Fibroblast of skin of left biceps (primary cell): ENCODE measurements at places on chromosomes 11 and 22.

DNA sequence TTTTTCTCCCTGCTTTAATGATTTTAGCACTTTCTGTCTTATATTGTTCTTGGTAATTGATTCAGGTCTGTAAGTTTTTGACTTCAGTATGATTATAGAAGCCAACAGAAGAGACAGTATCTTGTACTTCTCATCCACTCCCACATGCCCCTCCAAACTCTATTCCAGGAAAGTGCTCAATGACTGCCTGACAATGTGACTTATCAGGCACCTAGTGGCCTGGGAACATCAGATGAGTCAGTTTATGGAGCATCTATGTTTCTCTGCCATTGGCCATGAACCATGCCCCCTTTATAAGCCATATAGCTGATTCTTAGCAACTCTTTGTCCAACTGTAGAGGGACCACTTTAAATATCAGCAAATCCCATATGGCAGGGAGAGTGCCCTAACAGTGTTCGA is 179.2 kb upstream of the MTMR2 start:
- DNase-seq: no peak

- DNase-seq: no peak
Measured at GRCh38 chr11:119957951-119958350, 180.0 kb downstream of the TRIM29 start.

GRCh38 chr22:35995348-35995747 is 33.3 kb downstream of the RBFOX2 start:
- DNase-seq: no peak

DNA sequence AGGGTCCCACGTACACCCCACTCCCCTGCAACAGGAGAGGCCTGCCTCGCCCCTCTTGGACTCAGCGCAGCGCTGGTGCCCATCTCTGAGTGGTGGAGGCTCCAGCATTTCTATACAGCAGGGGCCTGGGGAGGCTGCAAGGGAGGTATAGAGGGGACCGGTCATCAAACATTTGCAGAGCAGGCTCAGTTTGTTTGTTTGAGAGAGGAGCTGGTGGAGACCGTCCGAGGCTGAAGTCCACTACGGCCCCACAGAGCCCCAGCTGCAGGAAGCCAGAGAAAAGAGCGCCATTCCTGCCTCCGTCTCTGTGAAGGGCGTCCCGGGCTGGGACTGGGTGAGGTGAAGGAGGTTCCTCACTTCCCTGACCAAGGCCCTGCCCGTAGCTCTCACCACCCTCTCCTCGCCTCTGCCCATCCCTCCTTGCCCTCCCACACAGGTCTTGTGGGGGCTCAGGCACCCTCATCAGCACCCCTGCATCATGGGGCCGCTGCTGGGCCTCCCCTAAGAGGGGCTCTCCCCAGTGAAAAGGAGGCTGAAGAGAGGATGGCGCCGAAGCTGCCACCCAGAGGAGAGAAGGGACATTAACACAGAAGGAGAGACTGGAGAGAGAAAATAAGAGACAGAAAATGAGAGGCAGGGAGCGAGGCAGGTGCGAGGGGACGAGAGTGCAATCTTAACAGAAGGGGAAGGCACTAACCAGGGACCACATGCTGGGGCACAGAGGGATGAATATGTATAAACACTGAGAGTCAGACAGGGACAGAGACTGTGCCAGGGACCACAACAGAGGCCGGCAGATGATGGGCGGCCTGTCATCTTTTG is 24.5 kb downstream of the RPUSD4 start:
- no peak for DNase-seq

DNA sequence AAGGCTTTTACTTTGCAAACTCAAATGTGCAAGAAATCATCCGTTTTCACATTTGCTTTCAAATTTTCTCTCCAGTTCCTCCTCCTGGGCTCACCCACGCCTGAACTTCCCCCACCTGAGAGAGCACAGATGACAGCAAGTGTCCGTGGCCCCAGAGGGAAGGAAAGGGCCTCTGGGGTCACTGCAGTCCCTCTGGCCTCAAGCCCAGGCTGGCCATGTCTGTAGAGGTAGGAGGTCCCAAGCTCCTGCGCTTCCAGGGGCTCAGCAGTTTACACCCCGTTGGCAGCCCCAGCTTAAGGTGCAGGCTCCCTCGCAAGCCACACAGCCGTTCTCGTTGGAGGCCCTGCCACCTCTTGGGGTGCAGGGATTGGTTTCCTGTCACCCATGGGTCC is 40.5 kb upstream of the PRDM11 start:
- no peak for DNase-seq

- no peak for DNase-seq
Measured at GRCh38 chr11:88657076-88657738, 319.7 kb upstream of the CTSC start.

- no peak for DNase-seq
Measured at GRCh38 chr11:8828580-8829361, 82.2 kb upstream of the AKIP1 start.

DNA sequence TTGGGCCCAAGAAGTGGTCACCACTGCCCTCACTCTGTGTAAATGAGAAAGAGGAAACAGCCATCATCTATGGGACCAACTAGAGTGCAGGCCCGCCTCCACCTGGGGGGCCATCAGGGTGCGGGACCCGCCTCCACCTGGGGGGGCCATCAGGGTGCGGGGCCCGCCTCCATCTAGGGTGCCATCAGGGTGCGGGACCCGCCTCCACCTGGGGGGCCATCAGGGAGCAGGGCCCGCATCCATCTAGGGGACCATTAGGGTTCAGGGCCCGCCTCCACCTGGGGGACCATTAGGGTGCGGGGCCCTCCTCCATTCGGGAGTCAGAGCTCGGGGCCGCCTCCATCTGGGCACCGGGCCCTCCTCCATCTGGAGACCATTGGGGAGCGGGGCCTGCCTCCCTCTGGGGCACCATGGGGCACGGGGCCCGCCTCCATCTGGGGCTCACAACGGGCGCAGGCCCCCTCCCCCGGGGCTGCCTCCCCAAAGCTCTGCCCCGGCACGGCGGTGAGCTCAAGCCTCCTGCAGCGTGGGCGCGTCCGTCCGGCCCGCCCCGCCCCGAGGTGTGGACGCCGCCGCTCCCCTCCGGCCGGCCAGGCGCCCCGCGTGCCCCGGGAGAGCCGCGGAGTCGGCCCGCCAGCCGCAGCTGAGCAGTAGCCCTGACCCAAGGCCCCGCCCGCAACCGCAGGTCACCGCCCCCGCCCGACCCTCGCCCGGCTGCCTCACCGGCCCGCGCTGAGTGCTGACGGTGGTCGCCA is 512 bp downstream of the TOLLIP start:
- DNase-seq: no peak

- no peak for DNase-seq
Measured at GRCh38 chr22:26707090-26707489, 49.7 kb downstream of the MIAT start.

DNA sequence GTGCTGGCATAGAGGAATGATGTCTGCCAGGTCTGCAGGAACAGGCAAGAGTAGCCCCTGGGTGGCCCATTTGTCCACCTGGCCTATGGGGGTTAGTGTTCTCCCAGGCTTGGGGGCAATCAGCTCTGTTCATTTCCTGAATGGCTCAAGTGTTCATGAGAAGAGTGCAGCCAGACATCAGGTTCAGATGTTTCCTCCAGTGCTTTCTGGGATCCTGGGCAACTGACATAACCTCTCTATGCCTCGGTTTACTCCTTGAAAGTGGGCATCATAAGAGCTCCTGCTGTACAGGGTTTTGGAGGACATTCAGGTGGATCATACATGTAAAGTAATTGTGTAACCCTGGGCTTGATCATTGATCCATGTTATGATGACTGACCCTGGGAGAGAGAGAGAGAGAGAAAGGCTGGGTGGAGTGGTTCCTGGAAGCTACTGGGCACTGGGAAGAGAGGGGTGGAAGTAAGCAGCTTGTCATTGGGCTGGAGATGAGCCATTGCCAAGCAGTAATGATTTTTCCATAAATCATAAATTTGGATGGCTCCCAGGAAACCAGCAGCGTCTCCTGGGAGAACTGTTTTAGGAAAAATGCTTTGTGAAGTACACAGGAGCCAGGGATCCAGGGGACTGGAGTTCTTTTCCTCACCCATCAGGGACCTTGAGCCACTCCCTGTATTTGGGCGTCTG is 30.2 kb upstream of the ACCSL start:
- no peak for DNase-seq

DNA sequence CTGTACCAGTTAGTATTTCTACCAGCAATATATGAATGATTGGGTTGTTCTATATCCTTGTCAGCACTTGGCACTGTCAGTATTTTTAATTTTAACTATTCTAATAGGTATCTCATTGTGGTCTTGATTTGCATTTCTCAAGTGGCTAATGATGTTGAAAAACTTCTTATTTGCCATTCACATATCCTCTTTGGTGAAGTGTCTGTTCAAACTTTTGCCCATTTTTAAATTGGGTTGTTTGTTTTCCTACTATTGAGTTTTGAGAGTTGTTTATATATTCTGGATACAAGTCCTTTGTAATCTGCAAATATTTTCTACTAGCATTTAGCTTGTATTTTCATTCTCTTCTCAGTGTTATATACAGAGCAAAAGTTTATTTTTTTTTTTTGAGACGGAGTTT is 82.1 kb downstream of the CSTPP1 start:
- DNase-seq: no peak

DNA sequence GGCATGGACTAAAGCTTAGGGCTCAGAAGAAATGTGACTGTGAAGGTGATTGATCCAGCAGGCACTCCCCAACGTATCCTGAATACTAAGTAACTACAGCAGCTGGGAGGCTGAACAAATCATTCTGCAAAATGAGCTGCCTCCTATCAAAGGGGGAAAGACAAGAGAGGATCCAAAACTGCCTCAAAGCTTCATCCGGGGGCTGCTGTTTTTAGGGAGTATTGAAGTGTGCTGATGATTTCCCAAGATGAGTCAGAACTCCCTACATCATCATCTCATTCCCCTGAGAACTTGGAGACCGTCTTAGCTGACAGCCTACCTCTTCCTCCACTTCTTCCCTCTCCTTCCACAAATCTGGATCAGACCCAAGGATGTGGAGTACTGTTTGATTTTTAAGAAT is 108.4 kb upstream of the GRAMD1B start:
- no peak for DNase-seq

GRCh38 chr11:130706572-130706971 is 209.7 kb downstream of the SNX19 start:
- DNase-seq: peak; percentile 88

- DNase-seq: no peak
Measured at GRCh38 chr22:46009730-46010129, 32.8 kb upstream of the WNT7B start.

DNA sequence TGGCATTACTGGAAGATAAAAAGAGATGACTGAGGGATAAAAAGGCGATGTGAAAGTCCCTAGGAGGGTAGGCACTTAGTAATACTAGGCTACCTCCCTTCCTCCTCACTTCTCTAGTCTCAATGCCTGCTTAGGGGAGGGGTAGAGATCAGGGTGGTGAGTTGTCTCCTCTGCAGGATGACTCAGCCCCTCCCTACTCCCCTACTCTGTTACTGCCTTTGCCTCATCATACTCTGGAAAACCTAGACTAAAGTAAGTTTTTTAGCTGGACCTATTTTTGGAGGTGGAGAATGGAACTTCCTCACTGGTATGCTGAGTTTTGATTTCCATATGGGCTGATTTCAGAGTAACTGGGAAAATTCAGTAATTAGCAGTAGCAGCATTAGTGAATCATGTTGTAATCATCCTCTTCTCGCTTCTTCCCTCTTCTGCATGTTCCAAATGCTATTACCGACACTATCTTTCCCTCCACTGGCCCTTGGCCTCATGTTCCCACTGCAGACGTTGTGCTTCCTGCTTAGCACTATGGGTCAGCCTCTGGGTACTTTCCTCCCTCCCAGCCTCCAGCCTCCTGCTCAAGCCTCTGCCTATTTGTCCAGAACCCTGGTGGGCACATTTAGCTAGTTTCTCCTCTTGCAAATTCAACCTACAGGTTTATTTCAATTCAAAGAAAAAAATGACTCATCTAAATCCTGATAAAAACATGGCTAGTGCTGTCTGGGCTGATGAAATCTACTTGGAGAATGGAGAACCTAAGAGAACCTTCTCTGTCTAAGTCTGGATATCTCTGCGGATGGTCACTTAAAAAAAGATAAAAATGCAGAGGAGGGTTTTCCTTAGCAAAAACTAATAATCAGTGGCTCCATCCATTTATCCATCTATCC is 281.7 kb downstream of the ST3GAL4 start:
- DNase-seq: peak; percentile 74

DNA sequence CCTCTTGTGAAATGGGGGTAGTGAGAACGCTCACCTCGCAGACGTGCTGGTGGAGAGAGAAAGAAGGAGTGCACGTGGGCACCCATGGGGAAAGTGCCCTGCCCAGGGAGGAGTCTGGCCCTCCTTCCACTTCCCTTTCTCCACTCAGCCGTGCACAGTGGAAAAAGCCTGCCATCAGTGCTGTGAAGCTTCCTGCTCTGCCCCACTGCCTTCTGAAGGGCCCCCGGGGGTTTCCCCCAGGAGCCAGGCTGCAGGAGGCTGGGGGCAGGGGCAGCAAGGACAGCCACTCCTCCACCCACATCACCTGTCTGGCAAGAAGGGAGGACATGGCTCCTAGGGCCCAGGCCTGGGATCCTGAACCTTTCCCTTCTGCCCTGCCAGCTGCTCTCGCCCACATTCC is 7.6 kb downstream of the TP53I11 start:
- no peak for DNase-seq

- no peak for DNase-seq
Measured at GRCh38 chr22:36829370-36830002, 12.7 kb upstream of the PVALB start.

- DNase-seq: no peak
Measured at GRCh38 chr11:1484061-1484671, 2.4 kb downstream of the MOB2 start.

- no peak for DNase-seq
Measured at GRCh38 chr11:65528819-65529350, 4.0 kb downstream of the SCYL1 start.

DNA sequence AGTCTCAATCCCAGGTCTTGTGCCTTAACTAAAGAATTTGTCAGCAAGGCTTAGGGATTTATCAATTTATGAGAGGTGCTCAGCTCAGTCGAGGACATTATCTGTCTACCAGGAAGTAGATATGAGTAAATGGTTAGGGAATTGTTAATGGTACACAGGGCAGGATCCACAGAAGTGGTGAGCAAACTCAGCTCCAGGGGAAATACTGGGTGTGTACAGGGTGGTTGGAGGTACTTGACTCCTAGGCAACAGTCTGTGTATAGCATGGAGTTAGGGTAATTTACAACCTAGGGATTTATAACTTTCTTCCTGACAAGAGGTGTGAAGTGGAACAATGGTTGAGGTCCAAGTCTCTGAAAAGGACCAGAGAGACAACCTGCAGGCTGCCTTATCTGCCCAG is 123.4 kb upstream of the OR9Q1 start:
- DNase-seq: no peak

- no peak for DNase-seq
Measured at GRCh38 chr22:47445716-47446290, 683.4 kb downstream of the TBC1D22A start.

- no peak for DNase-seq
Measured at GRCh38 chr11:66106786-66107599, 36.9 kb downstream of the PACS1 start.

GRCh38 chr11:17548444-17548843 is 1.4 kb downstream of the OTOG start:
- DNase-seq: no peak
